NCI-H460 (cell line): ENCODE measurements at places on chromosomes 3 and 15. TPM values are rescaled to one million over a fixed set of nuclear protein-coding genes. Genes with fewer than 3 reads are reported as not detected.

DNA sequence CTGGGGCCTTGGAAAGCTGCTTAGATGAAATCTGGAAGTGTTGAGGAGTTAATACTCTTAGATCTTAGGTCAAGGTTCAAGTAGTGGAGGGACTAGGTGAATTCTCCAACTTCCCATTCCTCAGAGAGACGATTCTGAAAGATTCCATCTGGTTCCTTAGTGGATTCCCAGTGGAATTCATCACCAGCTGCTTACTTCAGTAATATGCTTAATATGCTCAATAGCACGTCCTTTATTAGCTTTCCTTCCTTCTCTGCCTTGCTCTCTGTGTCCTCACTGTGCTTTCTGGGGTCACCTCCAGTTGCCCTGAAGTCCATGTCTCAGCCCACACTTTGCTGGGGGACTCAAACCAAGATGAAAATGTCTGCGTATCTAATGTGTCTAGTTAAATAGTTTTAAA is 31.0 kb downstream of the CEP63 start:
- DNase-seq, result no peak

DNA sequence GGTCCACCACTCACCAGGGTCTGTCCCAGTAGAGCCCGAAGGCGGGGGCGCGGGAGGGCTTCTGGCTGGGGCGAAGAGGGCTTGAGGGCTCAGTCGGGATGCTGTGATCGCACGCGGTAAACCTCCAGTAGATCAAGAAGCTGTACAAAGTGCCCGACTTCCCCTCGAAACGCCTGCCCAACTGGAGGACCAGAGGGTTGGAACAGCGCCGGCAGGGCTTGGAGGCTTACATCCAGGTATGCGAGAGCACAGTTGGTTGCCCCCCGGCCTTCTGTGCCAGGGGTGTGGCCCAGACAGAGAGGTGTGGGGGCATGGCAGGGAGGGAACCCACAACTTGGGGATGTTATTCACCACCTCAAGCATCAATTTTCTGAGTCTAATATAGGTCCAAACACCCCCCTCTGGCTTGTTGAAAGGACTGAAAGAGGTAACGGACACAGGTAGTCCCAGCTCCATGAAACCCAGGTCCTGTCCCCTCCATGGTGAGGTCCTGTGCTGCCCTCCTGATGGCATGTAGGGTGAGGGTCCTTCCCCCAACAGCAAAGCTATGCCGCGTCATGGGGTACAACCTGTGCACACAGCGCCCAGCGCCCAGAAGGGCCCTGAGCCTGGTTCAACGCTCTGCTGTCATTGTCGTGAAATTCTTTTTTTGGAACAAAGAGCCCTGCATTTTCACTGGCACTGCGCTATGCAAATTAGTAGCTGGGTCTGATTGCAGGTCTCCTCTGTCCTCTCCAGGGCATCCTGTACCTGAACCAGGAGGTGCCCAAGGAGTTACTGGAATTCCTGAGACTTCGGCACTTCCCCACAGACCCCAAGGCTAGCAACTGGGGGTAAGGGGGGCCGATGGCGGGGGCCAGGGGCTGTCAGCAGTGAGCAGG is 1.2 kb downstream of the SNX22 start:
- no peak for DNase-seq

Gene C3orf22
- not detected in 2 replicates for total RNA-seq

Gene CNTN3
- total RNA-seq, result 0.84 and 1.5 TPM in 2 replicates

DNA sequence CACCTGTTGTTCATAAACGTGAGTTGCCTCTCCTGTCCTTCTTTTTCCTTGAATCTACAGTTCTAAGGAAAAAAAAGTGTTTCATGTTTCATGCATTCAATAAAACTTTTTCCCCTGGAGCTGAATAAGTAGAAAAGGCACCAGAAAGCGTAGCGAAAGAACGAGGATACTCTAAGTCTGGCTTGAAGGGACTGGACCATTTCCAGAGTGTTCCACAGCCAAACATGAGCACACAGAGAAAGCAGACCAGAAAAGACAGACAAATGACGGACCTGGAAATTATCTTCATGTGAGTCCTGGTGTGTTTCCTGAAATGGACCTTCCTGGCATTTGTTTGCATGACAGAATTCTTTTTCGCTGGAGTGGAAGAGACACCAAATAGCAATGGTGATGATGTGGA is 204.7 kb downstream of the SV2B start:
- DNase-seq, result no peak

GRCh38 chr3:164903820-164904451 is 174.4 kb downstream of the SI start:
- DNase-seq, result no peak

GRCh38 chr3:123244128-123244527 is 42.4 kb downstream of the SEC22A start:
- DNase-seq, result no peak

- peak; percentile 81 for DNase-seq
These were observed at the start of gene CCDC9B for GRCh38 chr15:40340740-40341400. Gene CCDC9B (minus strand): TSS chr15:40340939. CDS start chr15:40340819, 120 bp downstream.

DNA sequence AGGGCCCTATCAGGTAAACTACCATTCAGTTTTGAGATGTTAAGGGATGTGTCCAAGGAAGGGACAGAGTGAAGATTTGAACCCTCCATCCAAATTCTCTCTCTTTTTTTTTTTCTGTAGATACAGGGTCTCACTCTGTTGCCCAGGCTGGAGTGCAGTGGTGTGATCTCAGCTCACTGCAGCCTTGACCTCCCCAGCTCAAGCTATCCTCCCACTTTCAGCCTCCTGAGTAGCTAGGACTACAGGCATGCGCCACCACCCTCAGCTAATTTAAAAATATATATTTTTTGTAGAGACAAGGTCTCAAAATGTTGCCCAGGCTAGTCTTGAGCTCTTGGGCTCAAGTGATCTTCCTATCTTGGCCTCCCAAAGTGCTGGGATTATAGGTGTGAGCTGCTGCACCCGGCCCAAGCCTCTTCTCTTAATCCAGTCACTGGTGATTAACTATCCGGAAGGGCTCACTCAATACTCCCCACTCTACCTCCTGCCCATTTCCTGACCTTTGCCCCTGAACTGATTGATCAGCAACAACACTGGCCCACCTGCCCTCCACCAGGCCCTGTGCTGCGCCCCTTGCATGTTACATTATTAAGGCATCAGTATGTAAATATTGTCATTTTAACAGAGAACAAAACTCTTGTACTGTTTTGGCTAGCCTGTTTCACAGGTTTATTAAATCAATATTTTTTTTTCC is 164.7 kb downstream of the CTNNB1 start:
- no peak for DNase-seq

GRCh38 chr3:43627360-43627759 is 5.5 kb upstream of the ANO10 start:
- no peak for DNase-seq

Gene SSUH2
- total RNA-seq, result 0.20 and 0.27 TPM in 2 replicates

GRCh38 chr3:64179860-64180259 is 45.4 kb downstream of the PRICKLE2 start:
- DNase-seq, result no peak

DNA sequence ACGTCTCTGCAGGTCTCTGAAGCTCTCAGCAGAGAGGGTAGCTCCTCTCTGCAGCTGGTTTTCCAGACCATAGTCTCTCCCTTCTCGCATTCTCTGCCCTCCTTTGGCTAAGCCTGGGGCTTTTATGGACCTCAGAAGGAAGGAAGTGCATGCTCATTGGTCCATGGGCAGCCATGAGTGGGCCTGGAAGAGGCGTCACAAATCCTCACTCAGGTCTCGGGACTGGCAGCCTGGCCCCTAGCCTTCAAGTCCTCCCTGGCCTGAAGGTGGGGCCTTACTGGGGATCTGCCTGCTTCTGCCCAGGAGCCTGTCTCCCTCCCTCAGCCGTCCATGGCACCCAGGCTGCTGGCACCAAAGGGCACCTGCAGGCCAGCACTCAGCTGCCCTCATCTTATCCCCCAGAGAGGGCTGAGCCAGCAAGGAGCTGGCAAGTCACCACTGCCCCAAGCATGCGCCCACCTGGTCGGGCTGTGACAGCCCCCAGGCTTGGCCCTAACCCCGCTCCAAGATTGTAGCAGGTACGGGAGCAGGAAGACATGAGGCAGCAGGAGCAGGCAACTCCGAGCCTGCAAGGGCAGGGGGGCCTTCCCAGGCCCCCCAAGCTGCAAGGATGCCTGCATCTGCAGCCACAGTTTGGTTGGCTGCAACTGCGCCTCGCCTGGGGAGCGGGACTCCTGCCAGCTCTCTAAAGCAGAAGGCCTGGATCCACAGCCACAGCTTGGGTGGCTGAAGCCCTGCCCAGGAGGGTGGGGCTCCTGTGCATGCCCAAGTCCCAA is 37.4 kb downstream of the GHSR start:
- no peak for DNase-seq

DNA sequence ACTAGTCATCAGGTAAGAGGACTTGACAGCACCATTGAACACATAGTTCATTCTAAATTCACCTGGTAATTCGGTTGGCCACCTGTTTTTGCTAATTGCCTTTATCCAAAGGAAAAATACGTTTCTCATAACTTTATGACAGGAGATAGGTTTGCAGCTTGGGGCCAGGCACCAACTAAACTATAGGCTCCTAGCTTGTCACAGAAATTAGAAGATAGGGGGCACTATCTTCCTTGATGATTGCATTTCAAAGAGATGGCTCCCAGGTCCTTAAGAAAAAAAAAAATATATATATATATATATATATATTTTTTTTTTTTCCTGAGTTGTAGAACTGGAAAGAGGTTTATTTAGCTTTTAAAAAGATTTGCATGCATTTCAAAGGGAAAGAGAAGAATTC is 563.6 kb downstream of the NAALADL2 start:
- DNase-seq, result no peak

DNA sequence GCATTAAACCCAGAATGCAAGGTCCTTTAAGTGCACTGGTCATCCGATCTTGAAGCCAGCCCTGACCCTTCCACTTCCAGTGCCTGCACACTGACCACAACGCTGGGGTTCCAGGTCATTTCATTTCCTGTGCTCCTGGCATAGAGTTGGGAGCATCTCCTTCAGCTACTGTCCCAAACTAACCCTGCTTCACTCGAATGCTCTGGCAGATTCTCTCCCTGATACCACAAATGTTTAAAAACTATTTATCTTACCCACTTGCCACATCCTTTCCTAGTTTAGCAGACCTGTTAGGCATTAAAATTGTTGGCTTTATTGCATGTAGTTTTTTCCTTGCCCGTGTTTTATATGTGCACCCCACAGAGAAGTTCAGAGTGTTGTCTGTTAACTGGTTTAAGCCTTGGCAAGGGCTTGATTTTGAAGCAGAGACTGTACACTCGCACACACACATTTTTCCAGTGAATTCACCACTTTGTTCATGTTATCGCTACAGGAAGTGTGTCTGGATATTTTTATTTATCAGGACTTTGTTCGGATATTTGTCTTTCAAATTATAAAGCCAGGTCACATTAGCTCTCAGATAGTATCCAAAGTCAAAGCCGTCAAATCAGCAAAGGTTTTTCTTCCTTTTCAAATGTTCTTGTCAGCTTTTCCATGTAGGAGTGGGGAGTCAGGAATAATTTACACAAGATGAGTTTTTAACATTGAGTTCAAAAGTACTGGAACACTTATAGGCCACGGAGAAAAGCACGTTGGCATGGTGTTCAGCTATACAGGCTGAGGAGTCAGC is 77.3 kb downstream of the ABI3BP start:
- DNase-seq, result no peak

Gene ALDH1L1
- total RNA-seq, result 0.46 and 0.54 TPM in 2 replicates

DNA sequence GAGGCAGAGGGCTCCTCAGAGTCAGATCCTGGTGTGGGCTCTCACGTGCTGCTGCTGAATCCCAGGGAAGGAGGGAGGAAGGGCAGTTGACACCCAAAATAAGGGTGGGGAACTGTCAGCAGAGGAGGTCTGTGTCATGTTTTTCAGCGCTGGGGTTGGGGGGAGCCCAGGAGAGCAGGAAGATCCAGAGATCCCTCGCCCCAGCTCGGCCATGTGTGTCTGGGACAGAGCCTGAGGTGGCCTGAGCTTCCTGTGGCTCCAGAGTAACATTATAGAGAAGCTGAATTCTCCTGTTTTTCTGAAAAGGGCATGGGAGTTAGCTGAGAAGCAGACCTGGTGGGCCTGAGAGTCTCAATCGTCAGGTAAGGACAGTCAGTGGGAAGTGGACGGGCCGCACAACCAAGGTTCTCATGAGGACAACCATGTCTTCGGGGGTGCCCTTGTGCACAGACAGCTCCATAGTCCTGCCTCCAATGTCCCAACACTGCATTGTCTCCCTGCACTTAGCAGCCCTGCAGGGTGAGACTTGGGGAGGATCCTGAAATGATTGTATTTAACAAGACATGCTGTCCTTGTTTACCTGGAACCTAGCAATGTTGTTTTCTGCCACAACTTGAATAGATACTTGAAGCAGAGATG is 18.4 kb downstream of the UMPS start:
- no peak for DNase-seq

DNA sequence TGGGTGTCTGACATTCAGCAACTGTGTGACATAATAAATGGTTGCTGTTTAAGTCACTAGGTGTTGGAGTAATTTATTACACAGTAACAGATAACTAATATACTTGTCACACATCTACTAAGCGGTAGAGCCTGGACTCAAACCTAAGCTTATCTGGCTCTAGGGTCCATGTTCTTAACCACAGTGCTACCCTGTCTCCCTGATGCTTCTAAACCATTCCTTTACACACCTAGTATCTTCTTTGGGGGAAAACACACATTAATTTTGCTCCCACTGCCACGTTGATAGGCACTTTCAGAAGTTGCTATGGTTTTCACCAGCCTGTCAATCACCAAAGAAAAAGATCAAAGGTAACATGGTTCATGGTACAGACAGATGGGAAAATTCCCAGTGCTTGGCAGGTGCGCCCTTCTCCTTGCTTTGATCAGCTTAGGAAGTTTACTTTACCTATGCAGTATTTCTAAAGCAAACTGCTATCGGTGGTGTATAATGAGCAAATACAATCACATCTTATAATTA is 150.8 kb downstream of the PDZRN3 start:
- DNase-seq, result no peak

GRCh38 chr3:181940703-181941102 is 229.0 kb downstream of the SOX2 start:
- DNase-seq, result no peak

DNA sequence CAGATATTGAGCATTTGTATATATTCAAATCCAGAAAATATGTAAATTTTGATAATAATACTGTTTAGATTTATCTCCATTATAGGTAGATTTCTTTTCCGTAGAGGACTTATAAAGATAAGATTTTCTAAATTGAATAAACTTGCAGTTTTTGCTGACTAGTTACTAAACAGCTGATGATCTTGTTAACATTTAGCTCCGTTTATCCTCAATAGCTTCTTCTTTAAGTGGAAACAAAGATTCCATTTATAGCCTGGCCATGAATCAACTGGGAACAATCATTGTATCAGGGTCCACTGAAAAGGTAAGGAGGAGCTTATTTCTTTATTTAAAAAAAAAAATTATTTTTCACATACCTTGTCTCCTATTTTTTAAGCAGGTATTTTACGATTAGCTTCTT is 16.7 kb downstream of the WDR48 start:
- no peak for DNase-seq
